HAP-1 (cell line): ENCODE measurements at places on chromosomes 1 and 21.
A peak's percentile ranks its signal among the peaks of the same experiment; 100 is the strongest.

GRCh38 chr1:93905051-93905450, 4.2 kb downstream of the GCLM start:
- DNase-seq: no peak

GRCh38 chr1:186042230-186042629, 308.0 kb downstream of the HMCN1 start:
- DNase-seq: no peak

DNA sequence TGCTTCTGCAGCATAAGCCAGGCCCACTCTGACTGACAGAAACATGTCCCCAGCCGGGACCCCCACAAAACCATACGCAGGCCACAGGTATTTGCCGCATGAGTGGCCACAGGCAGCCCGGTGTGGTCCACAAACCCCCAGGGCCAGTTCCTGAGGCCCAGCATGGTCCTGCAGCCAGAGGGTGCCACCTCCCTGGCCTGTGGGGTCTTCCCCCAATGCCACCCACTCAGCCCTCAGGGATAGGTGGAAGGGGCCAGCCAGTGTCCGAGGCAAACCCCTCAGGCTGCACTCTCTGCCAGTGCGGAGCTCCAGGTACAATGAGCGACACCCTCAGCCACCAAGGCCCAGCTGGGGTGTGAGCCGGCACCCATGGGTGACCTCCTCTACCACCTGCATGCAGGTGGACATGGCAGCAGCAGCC, 43.5 kb downstream of the UBE2G2 start:
- no peak for DNase-seq

- no peak for DNase-seq
Measured at GRCh38 chr1:25821112-25821476, 1.3 kb downstream of the MTFR1L start.

DNA sequence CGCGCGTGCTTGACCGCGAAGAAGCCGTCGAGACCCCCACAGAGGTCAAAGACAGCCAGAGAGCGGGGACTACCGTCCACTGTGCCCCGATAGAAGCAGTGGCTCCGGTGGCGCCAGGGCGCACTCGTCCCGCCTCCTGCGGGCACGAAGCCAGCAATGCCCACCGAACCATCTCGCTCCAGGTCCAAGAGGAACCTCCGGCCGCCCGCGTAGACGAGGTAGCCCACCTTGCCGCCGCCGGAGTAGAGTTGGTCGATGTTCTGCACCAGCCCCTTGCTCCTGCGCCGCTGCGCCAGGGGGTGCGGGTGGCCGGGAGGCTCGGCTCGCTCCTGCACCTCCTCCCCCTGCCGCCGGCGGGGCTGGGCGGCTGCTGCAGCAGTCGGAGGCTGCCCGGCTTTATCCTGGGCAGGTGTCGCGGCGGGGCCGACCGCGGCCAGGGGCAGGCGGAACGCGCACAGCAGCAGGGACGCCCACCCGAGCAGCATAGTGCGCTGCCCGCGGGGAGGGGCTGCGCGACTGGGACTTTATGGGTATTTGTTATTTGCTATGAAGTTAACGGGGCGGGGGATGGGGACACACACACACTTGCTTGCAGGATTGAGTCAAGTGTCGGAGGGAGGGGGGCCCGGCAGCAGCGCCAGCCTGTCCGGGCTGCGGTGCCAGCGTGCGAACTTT, 844 bp downstream of the ADAMTS5 start:
- DNase-seq: peak; percentile 20

- DNase-seq: no peak
Measured at GRCh38 chr21:38664315-38664714, 141.4 kb upstream of the ETS2 start.

DNA sequence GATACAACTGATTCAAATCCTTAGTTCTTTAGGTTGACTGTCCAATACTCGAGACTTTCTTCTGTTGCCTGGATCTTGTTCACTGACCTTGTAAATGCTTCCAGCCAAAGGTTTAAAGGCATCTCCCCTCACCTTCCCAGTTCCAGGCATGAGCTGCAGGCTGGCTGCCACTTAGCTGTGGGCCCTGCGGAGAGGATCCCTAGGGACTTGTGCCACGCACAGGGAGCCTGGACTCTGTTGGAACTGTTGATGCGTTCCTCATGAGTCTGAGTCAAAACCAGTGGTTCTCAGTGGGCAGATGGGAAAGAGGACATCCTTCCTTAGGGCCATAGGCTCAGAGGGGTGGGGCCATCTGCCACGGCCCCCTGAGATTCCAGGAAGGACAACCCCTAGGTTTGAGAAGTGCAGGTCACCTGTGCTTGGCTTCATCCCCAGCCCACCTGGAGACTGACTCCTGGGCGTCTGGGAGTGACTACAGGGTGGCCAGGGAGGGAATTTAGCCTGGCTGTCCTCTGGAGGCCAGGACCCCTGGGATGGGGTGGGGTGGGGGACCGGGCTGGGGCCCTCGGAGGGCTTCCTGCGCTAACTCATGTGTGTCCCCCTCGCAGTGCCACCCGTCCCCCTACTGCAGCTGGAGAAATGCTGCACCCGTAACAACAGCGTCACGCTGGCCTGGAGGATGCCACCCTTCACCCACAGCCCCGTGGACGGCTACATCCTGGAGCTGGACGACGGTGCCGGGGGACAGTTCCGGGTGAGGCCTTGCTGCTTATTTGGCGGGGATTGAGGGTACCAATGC, 37.6 kb upstream of the GNPAT start:
- no peak for DNase-seq

GRCh38 chr21:26495283-26495849, 77.7 kb downstream of the CYYR1 start:
- DNase-seq: no peak

- no peak for DNase-seq
Measured at GRCh38 chr21:43276811-43277210, 108.0 kb downstream of the CRYAA start.

DNA sequence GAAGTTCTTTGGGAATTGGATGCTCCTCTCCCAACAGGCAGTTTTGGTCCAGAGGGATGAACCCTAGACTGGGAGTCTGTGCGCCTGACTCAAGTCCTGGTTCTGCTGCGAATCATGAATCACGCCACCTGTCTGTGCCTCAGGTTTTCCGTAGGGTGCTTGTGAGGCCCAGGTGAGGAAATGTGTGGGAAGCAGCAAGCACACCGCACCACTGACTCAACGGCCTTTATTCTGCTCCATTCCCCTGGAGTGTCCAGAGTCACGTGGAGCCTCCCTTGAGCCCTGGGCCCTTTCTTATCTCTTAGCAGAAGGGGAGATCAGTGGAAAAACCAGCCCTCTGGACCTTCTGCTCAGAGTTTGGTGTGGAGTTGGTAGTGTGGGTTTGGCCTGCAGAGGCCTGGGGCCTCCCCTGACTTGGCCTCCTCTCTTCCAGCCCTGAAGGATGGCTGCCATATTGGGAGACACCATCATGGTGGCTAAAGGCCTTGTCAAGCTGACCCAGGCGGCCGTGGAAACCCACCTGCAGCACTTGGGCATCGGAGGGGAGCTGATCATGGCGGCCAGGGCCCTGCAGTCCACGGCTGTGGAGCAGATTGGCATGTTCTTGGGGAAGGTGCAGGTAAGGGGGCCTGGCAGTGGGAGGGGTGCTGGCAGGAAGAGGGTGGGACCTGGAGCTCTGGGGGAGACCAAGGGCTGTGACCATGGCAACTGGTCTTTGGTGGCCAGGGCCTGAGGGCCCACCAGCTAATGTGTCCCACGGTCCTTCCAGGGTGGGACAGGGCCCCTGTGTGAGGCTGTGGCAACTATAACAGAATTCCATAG, 21.1 kb downstream of the COQ8A start:
- no peak for DNase-seq

DNA sequence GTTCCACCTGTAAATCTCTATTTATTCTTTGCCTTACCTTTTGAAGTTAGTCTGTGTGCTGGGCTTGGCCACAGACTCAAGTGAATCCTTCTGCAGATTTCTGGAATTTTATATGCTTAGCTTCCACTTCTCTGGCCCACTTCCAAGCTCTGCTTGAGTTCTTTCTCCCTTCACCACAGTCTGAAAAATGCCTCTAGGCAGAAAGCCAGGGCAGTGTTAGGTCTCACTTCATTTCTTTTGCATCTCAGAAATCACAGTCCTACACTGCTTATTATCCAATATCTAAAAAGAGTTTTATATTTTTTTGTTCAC, 48.9 kb downstream of the INKA2 start:
- DNase-seq: peak; percentile 48

GRCh38 chr1:187689129-187689528, 860.4 kb downstream of the PLA2G4A start:
- no peak for DNase-seq

DNA sequence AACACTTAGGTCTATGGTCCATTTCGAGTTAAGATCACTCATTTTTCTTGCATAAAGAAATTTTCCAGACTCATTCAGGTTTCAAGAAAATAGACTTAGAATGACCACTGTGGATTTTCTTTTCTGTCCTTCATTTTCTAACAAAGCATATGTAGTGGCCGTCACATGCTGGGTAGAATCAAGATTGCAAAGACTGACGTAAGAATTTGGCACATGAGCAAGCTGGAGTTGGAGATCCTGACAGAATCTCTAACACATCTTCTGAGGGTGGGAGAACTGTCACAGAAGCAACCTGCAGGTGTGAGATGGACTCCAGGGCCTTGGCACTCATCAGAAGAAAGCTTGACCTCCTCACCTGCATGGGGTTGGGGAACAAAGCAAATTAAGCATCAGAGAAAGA, 28.6 kb downstream of the KIF26B start:
- DNase-seq: no peak

DNA sequence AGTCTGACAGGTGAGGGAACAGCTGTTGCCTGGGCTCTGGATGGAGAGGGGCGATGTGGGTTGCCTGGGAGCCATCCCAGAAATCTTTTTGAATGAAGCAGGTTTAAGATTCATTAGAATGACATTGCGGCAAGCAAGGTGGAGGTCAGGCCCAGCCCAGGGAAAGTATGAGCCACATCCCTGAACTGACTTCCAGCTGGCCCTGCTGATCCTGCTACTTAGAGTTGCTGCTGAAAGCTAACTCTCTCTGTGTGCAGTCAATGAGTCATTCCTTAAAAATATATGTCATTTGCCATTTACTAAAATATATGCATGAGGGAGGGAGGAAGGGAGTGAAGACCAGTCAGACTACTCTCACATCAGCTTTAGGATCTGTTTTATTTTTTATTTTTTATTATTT, 54.3 kb upstream of the RAB3GAP2 start:
- DNase-seq: no peak

- peak; percentile 54 for DNase-seq
Measured at GRCh38 chr1:37691497-37692077, 729 bp upstream of the CDCA8 start.

GRCh38 chr1:4571263-4571662, 83.1 kb upstream of the AJAP1 start:
- no peak for DNase-seq

DNA sequence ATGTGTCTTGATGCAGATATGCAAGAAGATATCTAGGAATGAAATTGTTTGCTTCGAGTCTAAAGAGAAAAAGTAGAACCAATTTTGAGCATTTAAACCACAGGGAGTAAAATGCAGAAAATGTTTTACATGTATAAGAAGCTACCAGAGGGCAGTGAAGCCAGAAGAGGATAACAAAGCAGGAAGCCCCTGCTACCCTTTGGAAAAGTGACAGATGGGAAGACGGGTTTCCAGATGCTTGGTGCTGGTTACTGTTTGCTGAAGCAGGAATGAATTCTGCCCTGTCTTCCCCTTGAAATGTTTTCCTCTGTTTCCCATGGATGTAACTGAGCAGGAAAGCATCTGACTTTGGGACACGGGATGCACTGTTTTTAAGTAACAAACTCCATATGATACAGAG, 822.2 kb downstream of the MRPL39 start:
- no peak for DNase-seq

- DNase-seq: no peak
Measured at GRCh38 chr1:193479187-193479586, 292.8 kb upstream of the B3GALT2 start.

- no peak for DNase-seq
Measured at GRCh38 chr1:163610486-163610885, 288.7 kb downstream of the NUF2 start.

DNA sequence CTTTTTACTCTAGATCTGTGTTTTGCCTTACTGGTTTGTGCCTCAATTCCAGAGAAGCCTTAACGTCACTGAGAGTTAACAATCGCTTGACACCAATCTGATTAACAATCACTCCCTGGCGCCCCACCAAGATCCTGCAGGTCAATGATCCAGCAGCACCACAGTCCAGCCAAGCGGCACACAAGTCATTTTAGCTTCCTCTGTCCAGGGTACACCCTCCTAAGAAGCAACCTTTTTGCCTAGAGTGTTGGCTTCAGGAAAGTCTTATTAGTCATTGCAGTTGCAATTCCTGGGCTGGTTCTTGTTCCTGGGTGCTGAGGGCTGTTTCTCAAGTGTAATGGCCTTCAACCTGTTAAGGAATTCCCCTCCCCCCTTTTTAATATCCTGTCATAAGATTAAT, 323.0 kb upstream of the USP25 start:
- no peak for DNase-seq

DNA sequence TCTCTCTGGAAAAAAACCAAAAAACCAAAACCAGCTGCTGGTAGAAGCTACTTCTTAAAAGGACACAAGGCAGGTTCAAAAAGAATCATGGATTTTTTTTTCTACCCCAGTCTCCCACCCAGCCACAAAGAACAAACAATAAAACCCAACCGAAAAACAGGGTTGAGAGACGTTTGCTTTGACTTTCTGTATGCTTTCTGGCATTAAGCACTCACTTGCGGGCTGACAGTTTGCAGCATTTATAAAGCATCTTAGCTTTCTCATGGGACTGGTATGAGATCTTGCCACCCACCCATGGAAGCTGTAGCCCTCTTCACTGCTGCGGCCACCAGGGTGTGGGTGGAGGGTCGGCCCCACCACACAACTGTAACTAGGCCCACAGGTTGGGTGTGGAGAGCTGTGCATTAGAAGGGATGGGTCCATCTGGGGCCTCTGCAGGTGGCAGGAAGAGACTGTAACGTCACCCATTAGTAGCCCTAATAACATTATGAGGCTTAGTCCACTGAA, 165.7 kb downstream of the RHOU start:
- no peak for DNase-seq
